A172 (cell line): ENCODE measurements at places on chromosomes 4 and X. TPM values are rescaled to one million over a fixed set of nuclear protein-coding genes. Genes with fewer than 3 reads are reported as not detected.

DNA sequence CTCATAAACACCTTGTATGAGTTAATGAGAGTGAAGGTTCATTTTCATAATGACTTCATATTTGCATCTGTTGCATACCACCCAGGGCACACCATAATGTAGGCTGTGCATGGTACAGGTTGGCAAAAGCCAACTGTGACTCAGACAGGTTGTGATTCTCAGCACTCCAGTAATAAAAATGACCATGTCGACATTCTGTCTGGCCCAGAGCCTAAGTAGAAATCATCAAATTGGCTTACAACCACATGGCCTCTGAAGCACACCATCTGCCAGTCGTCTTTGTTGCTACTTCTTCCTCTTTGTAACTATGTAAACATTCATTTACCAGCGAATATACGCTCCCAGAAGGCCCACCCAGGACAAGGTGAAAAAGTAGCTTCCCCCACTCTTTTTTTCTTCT is 459.5 kb downstream of the GASK1B start:
- peak; percentile 3 for DNase-seq

DNA sequence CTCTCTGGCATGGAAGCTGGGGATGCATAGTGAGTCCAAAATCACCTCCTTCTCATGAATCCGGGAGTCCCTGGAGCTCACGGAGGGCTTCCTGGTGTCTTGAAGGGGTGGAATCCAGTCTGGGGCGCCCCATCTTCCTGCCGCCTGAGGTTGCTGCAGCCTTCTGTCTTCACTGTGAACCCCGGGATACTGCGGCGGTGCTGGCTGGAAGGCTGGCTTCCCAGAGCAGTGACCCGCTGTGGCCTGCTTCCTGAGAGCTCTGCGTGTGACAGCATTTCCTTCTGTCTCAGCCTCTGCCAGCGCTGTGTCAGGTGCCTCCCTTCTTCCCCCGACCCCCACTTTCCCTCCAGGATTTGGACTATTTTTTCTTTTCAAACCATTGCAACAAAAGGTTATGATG is 98.8 kb upstream of the STOX2 start:
- DNase-seq = no peak

GRCh38 chr4:143127621-143128020 is 57.1 kb upstream of the USP38 start:
- no peak for DNase-seq

- DNase-seq = peak; percentile 82
These were observed at the start of gene RBMX for GRCh38 chrX:136880452-136881013. TSS of gene RBMX (minus strand) at chrX:136880725. CDS start at chrX:136879427, 1,298 bp downstream.

GRCh38 chr4:92091335-92091734 is 212.4 kb upstream of the GRID2 start:
- peak; percentile 67 for DNase-seq

The MAGEA4 gene
- not detected in 2 replicates for total RNA-seq

DNA sequence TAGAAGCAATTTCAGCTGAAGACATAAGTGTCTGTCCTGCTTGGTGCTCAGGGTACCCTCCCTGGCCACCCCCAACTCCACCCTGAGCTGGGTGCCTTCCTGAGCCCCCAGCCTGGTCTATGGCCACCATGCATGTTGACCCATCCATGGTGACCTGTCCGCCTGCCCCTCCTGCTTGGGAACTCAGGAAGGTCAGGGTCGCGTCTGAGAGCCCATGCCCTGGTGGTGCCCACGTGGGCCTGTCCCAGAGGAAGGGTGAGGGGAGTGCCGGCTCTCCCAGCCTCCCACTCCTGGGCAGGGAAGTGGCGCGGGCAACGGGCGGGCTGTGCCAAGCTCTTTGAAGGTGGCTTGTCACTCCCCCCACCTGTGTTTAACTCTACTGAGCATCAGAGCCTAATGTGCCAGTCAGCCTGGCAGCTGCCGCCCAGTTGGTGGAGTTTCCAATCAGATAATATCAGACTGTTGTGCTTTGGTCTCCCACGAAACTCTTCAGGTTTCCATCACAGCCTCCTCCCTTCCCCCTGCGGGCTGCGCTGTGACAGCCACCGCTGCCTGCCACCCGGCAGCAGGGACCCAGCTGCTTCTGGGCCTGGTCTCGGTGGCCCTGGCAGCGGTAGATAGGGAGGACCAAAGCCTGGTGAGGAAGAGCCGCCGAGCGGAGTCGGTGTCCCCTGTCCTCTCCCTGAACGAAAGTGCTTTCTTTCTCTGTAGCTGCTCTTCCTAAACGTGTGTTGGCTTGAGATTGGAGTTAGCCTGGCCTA is 4.8 kb downstream of the SH3BP2 start:
- DNase-seq = no peak

The AVPR2 gene
- 2.0 and 2.6 TPM in 2 replicates for total RNA-seq

- DNase-seq = no peak
These were observed 23.8 kb downstream of the ZFX start for GRCh38 chrX:24173115-24173847.

The HADH gene
- total RNA-seq = 7.7 and 10.8 TPM in 2 replicates

The REELD1 gene
- total RNA-seq = not detected in 2 replicates

The TMEM192 gene
- total RNA-seq = 20.2 and 24.8 TPM in 2 replicates

- no peak for DNase-seq
These were observed 345.4 kb downstream of the STIM2 start for GRCh38 chr4:27206009-27206408.

GRCh38 chr4:145177906-145178538 is 2.4 kb downstream of the OTUD4 start:
- peak; percentile 38 for DNase-seq

The TMEM156 gene
- total RNA-seq = 0.19 and 0.81 TPM in 2 replicates
